ENCODE measurements at places on chromosomes 5 and 9.
A peak's percentile ranks its signal among the peaks of the same experiment; 100 is the strongest.

- DNase-seq: no peak
Observed at GRCh38 chr9:98427491-98427890, 172.0 kb upstream of the TBC1D2 start.

DNA sequence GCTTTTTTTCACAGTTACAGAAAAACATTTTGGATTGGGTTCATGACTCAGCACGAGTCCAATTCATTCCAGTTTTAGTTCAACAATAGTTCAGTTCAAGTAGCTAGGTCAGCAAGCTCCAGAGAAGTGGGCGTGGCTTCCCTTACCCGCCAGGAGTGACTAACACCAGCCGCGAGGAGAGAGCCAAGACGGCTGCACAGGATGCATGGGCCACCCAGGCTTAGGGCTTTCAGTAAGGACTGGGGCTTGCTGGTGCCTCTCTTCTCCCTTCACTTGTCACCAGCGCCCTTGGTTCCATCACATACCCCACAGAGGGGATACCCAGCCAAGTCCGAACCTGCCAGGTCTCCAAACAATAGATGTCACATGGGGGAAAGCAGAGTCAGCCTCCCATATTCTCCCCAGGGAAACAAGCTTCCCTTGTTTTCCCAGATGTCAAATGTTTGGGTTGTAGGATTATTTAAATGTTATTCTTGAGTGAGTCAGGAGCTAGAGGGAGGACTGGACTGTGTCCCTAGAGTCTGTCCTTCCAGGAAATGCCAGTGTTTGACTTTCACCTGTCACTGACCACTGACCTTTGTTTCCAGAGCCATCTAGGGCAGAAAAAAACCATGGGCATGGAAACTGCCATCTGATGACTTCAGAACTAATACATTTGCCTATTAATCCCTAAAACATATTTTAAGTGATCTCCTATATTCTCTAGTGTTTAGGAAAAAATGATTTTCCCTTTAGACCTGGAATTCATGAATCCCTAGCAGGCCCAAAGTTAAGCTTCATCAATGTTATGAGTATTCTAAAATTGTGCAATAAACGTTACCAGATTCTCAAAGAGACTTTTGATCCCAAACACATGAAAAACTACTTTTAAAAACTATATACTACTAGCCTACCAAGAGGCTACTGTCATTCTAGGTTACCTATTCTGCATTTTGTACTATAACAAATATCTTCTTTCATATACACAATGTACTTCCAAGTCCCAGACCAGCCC lies 51.9 kb downstream of the NIPAL4 start:
- DNase-seq: no peak

GRCh38 chr5:67515020-67515689 lies 318.6 kb upstream of the CD180 start:
- no peak for DNase-seq

DNA sequence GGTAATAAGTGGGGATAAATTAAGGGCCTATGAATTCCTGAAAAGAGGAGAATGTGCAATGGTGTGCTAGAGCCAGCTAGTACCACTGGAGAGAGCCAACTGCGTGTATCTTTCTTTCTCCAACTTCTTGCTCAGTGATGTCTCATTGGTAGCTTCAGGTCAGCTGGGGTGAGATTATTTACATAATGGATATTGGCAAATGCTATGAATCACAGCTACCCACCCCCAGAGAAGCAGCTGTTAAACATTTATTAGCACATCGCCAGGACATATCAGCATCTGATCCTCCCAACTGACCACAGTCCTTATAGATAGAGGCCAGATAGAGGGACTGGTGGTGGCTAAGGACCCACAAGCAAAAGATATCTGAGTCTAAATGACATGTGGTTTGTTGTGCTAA lies 421.3 kb downstream of the ACTL7B start:
- no peak for DNase-seq

DNA sequence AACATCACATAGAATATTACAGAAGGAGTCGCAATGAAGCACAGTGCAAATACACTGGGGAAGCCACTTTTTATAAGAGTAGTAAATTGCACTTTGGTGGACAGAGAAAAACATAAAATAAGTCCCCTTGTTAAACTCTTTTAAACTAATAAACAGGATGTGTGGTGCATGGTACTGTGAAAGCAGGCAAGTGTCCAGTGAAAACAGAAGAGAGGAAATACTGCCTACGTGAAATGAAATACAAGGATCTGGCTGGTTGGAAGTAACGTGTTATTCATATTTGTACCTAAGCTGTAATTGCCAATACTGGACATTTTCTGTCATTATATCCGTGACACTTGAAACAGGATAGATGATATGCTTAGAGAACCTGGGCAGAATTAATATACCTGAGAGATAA lies 191.9 kb upstream of the SLC27A6 start:
- DNase-seq: no peak

DNA sequence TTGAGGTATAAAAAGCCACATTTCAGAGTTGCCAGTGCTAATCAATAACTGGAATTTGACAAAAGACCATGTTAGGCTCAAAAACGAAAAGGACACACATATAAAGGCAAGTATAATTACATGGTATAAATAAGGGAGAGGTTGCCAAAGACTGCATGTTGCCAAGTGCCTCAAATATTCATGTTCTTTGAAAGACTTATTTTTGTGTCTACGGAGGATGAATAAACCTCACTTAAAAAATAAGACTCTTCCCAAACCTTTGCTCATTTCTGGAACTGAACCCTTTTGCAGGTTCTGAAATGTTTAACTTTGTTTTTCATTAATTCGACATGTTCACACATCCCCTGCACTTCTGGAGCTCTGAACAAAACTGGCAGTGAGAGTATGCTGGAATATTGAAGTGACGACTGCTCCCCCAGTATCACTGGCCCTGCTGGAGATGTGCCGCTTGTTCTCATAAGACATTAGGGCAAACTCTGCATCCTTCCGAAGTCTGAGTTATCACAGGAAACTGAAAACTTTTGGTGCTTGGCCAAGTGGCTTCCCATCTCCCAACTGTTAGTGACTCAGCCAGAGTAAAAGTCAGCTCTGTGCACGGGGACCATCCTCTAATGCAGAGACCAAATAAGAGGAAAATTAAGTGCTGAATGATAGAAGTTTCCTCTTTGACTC lies 336.8 kb downstream of the GLIS3 start:
- no peak for DNase-seq

GRCh38 chr9:91421971-91422757 lies 1.5 kb downstream of the NFIL3 start:
- DNase-seq: no peak

GRCh38 chr9:70100362-70100761 lies 56.7 kb downstream of the MAMDC2 start:
- DNase-seq: no peak

- DNase-seq: no peak
Observed at GRCh38 chr9:33109097-33109496, 32.6 kb upstream of the SMU1 start.

- DNase-seq: no peak
Observed at GRCh38 chr9:17387565-17387964, 191.3 kb upstream of the SH3GL2 start.

- no peak for DNase-seq
Observed at GRCh38 chr9:20382460-20383071, 239.7 kb downstream of the MLLT3 start.

- peak; percentile 71 for DNase-seq
Observed at GRCh38 chr5:178120607-178121357, 7.5 kb downstream of the N4BP3 start.

All from effector CD4-positive, alpha-beta T cell (primary cell).